ENCODE measurements at places on chromosomes 11 and 22. TPM values are rescaled to one million over a fixed set of nuclear protein-coding genes. Genes with fewer than 3 reads are reported as not detected.

TUBA8 gene
- 5.0 TPM for total RNA-seq

DNA sequence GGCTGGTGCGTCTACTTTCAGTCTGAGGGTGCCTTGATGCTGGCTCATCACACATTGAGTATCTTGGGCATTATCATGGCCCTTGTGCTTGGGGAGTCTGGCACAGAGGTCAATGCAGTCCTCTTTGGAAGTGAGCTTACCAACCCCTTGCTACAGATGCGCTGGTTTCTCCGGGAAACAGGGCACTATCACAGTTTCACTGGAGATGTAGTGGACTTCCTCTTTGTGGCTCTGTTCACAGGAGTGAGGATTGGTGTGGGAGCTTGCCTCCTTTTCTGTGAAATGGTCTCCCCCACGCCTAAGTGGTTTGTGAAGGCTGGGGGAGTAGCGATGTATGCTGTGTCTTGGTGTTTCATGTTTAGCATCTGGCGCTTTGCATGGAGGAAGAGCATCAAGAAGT, 4.9 kb downstream of the TLCD5 start:
- DNase-seq, result no peak

GRCh38 chr11:102564110-102564509, 33.6 kb upstream of the MMP7 start:
- DNase-seq, result no peak

- no peak for DNase-seq
These were observed 57.5 kb downstream of the ABTB2 start for GRCh38 chr11:34300026-34300925.

DNA sequence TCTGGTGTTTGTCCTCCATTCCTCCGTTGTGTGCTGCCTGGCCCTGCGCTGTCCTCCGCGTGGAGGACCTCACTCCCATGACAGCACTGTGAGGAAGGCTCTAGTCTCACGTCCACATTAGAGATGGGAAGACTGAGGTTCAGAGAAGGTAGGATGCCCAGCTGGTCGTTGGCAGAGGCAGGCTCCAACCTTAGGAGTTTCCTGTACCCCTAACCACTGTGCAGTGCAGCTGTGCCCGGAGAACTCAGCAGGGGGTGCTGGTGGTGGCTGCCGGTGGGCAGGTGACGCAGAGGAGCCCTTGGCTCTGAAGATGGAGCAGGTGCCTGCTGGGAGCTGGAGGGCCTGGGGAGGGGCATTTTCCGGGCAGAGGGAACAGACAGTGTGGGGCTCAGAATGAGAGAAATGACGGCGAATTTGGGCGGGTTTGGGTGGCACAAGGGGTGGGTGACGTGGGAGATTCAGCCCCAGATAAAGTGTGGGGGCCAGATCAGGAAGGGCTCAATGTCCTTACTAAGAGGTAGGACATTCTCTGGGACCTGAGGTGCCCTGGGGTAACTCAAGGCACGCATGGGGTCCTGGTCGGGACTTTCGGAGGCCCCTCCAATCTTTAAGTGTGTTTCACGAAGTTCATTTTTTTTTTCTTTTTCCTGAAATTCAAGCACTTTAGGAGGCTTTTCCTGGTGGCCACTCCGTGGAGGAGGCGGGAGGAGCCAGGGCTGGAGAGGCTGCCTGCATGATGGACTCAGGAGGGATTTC, 535.0 kb downstream of the TBC1D22A start:
- DNase-seq, result no peak

- DNase-seq, result no peak
These were observed 82.3 kb upstream of the PHOX2A start for GRCh38 chr11:72326151-72326848.

DNA sequence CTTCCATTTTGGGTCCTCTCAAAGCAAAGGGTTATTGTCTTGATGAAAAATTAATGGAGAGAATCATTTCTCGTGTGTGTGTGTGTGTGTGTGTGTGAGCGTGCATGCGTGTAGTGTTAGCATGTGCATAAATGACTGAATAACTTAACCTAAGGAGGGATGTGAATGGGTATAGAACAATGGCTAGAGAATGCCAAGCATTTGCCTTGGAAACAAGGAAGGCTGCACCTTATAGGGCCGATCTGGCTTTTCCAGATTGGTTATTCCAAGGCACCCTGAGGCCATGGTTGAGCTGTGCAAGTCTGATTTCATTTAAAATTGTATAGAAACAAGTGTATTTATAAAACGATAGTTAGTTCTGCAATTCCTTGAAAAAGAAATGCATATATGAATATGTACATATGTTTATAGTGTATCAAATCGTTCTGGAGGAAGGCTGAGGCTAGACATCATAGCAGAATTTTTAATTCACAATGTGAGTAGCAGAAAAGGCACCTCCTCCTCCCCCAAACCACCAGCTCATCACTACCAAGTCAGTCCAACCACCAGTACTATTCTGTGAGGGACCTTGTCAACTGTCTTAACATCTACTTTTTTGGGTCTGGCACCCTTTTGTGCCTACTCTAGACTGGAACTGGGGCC, 322.7 kb upstream of the ISX start:
- DNase-seq, result no peak
